CD4-positive, alpha-beta T cell treated with Interleukin-1 beta for 1 hour (primary cell): ENCODE measurements at places on chromosomes 5 and 9.

- DNase-seq: no peak
These were observed 1786.4 kb upstream of the WWC1 start for GRCh38 chr5:166505067-166505466.

DNA sequence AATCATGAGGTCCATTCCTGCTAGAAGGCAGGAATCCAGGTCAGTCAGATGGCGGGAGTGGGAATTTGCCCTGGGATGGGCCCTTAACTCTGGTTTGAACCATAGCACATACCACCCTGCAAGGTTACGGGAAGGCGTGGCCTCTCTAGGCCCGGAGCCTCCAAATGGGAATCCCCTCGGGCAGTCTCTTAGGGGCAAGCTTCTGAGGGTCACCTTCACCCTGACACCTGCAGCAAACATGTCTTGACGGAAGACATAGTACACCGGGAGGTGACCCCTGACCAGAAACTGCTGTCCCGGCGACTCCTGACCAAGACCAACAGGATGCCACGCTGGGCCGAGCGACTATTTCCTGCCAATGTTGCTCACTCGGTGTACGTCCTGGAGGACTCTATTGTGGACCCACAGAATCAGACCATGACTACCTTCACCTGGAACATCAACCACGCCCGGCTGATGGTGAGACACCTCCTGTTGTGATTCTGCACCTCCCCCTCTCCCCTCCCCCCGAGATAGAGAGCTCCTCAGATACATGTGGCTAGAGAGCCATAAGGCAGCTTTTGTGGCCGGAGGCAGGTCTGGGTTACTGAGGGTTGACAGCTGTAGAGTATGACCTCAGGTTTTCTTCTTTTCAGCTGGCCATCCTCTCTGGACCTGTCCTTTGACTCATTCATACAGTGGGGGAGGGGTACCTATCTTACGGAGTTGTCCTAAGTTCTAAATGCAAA lies 957 bp downstream of the PRELID1 start:
- no peak for DNase-seq

GRCh38 chr5:40381676-40382363 lies 297.9 kb upstream of the PTGER4 start:
- DNase-seq: no peak

GRCh38 chr9:115524453-115525059 lies 406.6 kb upstream of the TNC start:
- peak; percentile 32 for DNase-seq

- peak; percentile 82 for DNase-seq
These were observed 542 bp upstream of the TRIM52 start for GRCh38 chr5:181261320-181262049.

GRCh38 chr5:120435129-120435528 lies 29.0 kb upstream of the PRR16 start:
- DNase-seq: no peak

- DNase-seq: no peak
These were observed 163.4 kb upstream of the FSTL4 start for GRCh38 chr5:133775584-133776304.

DNA sequence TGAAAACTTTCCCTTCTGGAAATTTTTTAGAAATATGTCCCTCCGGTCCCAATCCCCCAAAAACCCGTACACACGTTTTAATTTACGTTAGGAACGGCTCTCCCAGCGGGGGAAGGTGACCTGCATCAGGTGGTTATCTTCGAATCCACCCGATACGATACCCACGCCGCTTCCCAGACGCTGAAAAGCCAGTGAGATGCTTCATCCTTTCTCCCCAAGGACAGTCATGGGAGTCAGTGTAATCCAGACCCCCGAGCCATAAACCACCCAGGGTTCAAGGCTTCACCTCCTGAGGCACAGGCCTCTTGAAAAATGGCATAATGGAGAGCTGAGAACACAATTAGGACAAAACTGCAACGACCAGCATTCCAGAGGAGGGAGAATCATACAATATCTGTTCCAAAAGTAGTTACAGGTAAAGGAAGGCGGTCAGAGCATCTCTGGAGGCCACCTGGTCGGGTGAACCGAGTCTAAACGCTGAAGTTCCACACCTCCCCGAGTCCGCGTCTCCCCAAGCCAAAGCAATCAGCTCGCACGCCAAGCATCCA lies 857 bp downstream of the FAM169A start:
- DNase-seq: no peak

GRCh38 chr5:71865665-71866320 lies 146.7 kb downstream of the CARTPT start:
- no peak for DNase-seq

DNA sequence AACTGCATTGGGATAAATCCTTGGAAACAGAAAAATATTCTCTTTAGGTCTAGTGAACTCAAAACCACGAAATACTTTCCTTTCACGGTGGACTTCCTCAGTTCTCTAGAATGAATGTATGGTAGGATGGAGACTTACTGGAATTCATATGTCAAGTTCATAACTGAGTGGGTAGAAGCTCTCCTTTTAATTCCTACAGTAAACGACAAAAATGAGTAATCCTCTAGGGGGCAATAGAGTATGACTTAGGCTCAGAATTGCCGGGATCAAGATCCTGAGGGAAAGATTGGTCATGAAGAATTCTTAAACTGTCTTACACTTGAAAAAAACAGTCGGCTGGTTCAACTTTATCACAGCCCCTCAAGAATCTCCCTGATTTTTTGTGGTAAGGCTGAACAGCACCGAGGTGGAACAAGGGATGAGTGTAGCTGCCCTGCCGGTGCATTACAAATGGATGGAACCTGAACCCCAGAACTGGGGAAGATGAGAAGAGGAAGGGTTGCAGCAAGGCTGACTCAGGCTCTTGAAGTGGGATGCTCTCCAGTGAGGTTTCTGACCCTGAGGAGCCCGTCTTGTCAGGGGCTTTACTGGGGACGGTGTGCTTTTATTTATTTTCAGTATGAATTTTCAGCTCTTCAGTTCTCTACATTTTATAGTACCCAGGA lies 14.0 kb upstream of the LOX start:
- DNase-seq: no peak

DNA sequence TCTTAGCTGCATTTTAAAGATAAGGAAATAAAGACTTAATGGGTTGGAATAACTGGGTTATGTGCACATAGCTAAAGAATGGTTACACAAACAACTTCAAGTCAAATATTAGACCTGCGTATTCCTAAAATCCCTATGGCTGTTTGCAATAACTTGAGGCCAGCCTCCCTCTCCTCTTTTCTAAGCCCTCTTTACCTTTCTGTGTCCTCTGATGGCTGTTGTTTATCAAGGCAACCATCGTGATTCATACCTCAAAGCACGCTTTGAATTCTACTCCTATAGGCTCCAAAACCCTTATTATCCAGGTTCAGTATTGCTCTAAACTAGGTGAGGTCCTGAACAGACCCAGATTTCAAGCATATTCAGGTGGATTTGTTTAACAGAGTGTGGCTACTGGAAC lies 45.6 kb upstream of the LCP2 start:
- no peak for DNase-seq

GRCh38 chr5:119078861-119079260 lies 8.0 kb downstream of the DMXL1 start:
- DNase-seq: no peak

DNA sequence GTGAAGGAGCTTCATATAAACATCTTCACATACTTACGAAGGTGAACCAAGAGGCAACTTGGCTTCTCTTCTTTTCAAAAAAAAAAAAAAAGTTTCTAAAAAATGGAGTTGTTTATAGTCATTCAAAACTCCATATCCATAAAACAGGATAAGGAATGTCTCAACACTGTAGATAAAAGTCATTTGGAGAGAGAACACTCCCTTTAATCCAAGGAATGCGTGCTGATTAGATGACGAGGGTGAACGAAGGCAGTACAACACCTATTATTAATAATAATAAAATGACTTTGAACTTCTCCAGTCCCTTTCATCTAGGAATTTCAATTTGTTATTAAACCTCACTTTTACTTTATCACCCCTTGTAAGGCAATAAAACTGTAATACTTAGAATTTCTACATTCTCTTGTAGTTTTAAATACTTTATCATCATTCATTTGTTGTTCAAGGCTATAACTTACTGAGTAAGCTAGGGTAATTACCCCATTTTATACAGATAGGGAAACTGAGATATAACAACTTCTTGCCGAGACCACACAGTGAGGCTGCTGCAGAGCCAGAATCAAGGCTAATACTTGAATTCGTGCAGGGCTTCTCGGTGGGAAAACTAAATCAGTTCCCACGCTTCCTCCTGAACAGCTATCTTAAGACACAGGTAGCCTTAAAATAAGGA lies 377.1 kb downstream of the EFNA5 start:
- DNase-seq: no peak

DNA sequence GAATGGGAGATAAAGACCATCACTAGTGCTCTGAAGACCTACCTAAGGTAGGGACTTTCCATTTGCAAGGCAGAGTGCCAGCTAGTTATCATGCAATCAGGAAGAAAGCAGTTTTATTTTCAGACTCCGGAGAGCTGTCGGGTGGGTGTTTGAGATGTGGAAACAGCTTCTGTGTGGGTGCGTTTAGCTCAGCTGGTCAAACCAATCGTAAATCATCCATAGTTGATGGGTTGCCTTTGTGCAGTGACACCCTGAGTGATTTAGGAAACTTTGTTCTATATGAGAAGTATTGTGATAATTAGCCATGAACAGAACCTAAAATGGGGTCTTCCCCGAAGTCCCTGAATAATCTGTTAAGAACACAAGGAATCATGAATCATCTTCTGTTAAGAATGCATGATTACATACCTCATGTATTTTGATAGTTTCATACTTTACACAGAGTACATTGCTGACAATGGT lies 284.3 kb downstream of the ARHGAP26 start:
- DNase-seq: no peak

- no peak for DNase-seq
These were observed 9.5 kb upstream of the COMMD10 start for GRCh38 chr5:116075191-116075831.

DNA sequence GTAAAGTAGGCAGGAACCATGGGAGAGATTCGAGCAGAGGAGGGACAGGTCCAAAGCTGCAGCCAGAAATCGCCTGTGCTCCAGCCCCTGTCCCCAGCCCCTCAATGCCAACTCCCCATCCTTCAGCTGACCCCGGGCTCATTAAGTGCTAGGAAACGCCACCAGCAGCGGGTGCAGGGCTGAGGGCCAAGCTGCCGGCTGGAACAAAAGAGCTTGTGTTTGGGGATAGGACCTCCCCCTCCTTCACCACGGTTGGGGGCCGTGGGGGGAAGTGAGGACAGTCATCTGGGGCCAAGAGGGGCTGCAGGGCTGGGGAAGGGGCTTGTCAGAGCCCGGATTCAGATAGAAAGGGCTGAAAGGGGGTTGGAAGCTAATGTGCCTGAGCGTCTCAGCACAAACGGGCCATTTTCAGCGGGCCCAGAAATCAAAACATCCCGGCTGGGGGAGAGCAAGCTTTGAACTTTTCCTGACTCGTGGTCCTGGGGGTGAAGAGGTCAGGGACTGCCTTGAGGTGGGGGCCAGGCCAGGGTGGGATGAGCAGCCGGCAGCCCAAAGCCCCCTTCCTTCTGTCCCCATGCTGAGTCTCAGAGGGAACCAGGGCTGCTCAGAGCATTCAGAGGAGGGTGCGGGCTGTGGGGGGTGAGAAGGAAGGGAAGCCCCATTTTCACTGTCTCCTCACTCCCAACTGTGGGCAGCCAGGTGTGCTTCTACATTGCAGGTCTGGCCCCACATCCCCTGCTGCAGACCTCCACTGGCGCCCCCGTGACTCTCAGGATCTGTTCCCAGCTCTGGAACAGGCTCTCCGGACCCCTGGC lies 69.4 kb upstream of the DAB2IP start:
- no peak for DNase-seq
